Transverse colon (tissue), 4 donors: ENCODE measurements at places on chromosomes 3 and 15. TPM values are rescaled to one million over a fixed set of nuclear protein-coding genes. Genes with fewer than 3 reads are reported as not detected.

The GABRR3 gene
- not detected for total RNA-seq

The CASR gene
- total RNA-seq, result not detected

The TRAT1 gene
- 0.41 TPM for total RNA-seq

The ZNF660 gene
- total RNA-seq, result 0.55 TPM

The SYNM gene
- total RNA-seq, result 217 TPM

The ACKR2 gene
- total RNA-seq, result 9.2 TPM

The TUSC7 gene
- total RNA-seq, result not detected

The KCTD6 gene
- total RNA-seq, result 15.7 TPM

The IRAK2 gene
- total RNA-seq, result 3.1 TPM

The AQR gene
- 23.3 TPM for total RNA-seq

The NDN gene
- 66.7 TPM for total RNA-seq

- DNase-seq, result peak; percentile 10
Observed at GRCh38 chr3:143973259-143974021, 1.8 kb downstream of the DIPK2A start.

- DNase-seq, result no peak
Observed at GRCh38 chr15:39462691-39463090, 118.2 kb upstream of the THBS1 start.

DNA sequence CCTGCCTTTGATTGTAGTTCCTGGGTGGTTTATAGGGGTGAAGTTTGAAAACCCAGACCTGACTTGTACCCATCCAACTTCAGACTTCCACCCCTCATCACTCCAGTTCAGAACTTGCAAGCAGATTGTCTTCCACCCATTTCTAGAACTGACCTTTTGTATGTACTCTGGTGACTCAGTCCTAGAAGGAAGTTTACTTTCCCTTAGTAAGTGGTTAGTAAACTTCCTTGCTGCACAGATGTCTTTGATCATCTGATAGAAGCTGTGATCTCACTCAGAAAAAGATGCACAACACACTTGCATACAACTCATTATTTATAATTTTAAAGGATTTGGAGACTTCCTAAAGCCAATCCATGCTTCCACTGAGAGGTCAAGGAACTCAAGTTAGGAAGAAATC is 368.0 kb downstream of the MFSD1 start:
- no peak for DNase-seq

- no peak for DNase-seq
Observed at GRCh38 chr3:38070013-38070412, 31.0 kb downstream of the DLEC1 start.

GRCh38 chr3:11727207-11727606 is 83.5 kb upstream of the VGLL4 start:
- DNase-seq, result no peak

- DNase-seq, result peak; percentile 72
Observed at GRCh38 chr3:9878700-9879099, 1.4 kb downstream of the CIDEC start.

- DNase-seq, result peak; percentile 47
Observed at GRCh38 chr15:73983211-73983727, 8.8 kb downstream of the STOML1 start.

DNA sequence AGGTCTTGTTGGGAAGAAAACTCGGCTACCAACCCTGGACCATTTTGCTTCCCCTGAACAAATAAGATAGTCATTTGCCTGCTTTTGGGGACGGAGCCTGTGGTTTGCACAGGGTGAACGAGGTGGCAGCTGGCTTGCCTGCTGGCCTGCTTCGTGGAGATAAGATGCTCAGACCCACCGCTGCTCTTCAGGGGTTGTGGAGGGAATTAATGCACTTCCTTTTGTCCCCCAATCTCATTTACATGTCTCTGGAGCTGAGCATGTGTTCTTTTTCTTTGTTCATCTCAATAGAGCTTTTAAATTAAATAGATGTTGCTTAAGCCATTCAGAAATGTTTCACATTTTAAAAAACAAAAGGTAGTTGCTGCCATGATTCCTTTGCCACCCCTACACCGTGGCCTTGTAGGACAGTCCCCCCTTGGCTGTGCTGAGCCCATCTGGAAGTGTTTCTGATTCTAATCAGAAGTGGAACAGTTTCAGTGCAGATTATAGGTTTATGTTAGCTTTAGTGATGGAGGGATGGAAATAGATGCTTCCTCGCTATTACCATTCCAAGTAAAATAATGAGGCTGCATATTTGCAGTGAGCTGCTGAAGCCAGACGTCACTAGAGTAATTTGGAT is 25.6 kb downstream of the APBA2 start:
- no peak for DNase-seq

DNA sequence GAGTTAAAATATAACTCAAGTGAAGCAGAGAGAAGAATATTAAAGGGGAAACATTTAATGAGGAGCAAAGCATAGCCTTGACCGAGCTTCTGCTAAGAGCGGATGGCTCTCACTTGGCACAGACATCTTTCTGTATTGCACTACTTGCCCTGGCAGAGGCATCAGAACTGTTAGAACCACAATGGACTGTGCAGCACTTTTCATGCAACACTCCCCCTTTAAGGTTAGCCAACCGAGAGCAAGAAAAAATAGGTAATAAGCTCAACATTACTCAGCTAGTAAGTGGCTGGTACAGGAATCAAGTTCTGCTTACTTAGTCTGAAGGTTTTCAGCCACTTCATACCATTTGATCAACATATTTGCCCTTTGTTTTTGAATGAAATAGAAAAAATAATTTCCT is 33.7 kb downstream of the CRTC3 start:
- DNase-seq, result no peak

DNA sequence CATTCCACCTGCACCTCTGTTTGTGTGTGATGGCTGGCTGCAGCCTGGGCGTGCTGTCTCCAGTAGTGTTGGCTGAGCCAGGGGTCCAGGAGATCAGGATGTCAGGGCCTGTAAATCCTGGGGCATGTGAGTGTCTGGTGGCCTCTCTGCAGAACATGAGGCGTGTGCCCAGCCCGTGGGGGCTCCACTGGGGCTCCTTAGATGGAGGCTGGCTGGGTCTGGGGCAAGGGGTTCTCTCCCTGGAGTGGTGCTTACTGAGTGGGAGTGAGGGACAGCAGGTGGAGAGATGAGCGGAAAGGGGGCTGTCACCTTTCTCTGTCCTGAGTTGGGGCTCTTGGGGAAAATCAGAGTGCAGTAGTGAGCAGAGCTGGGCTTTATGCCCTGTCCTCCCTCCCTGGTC is 152.2 kb downstream of the CHDH start:
- DNase-seq, result no peak

- DNase-seq, result peak; percentile 82
Observed at GRCh38 chr15:56243163-56244037, at the start of gene RFX7. Gene RFX7 (minus strand): TSS chr15:56243879. CDS start chr15:56243285, 594 bp downstream.

DNA sequence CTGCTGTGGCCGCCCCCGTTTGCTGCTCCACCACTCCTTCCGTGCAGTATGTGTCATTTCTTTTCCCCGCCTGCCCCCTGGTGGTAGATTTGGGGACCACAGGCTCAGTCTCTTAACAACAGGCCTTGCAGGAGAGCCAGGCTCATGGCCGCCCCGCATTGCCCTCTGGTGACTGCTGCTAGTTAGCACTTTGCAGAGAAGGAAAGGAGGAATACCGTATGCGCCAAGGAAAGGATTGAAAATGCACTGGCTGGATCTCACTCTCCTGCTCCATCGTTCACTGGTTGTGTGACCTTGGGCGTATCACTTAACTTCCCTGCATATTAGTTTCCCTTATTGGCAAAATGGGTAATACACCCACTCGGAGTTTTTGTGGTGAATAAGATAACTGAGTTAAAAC is 39.3 kb upstream of the PXYLP1 start:
- DNase-seq, result peak; percentile 98

DNA sequence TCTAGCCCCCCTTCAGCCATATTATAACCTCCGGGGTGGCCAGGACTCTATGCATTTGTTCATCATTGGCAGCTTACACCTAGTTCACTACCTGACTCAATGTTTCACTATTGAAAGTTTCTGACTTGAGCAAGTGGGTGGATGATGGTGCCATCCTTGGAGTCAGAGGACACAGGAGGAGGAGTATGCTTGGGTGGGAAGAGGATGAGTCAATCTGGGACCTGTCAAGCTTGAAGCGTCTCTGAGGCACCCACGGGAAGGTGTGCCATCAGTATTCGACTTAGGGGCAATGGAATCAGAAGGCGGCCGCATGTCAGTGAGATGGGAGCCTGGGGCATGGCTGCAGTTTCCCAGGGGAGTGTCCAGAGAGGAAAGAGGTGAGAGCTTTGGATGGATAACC is 133.3 kb downstream of the EPHB1 start:
- no peak for DNase-seq

DNA sequence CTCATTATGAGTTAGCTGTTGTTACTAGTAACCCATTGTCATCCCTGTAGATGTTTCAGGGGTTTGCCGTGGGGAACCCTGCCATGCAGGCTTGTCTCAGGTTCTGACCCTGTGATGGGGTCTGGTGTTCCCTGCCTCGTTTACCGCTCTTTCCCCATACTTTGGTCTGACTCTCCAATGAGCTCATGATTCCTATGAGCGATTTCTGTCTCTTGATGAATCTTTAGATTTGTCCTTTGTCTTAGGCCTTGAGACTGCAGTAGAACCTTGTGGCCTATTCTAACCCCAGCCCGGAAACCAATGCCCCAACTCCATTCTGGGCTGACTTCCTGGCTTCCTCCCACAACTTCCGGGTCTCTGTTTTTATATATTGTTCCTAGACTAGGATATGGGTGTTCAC is 11.3 kb upstream of the IQGAP1 start:
- peak; percentile 42 for DNase-seq

- DNase-seq, result no peak
Observed at GRCh38 chr3:32782407-32782806, 35.4 kb upstream of the TRIM71 start.

DNA sequence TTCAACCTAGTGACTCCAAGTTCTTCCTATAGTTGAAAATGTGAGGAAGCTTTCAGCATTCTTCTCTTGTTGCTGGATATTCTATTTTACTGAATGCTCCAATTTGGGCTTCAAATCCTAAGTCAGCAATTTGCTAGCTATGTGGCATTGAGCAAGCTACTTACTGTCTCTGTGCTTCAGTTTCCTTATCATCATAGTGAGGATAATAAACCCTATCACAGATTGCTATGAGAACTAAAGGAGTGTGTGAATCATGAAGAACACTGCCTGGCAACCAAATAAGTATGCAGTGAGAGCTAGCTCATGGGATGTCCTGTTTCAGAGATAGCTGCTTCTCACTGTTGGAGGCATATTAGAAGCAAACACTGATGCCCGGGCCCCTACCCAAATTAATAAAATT is 163.8 kb upstream of the CDIN1 start:
- no peak for DNase-seq

DNA sequence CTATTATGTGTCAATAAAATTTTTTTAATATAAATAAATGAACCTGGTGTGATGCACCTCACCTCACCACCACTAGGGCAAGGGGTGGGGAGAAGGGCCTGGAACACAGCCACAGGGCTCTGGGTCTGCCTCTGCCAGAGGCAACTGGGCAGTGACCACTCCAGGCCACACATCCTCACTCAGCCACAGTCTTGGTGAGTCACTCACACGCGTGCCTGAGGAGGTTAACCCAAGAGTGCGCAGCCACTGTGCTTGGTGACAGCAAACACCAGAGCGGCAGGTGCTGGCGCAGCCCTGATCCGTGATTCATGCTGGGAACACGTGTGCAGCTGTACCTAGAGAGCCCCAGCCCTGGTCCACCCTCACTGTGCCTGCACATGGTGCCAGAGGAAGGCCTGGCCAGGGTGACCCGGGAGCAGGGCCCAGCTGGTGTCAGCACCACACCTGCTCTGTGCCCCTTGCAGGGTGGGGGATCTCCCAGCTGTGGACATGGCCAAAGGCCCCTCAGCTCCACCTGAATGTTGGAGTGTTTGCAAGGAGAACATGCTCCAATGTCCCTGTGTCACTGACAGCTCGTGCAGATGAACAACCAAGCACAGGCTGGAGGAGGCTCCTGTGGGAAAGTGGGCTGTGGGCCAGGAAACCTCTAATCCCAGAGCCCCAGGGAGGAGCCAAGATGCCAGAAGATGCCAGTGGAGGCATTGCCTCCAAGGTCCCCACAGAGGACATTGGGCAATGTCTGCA is 2.1 kb downstream of the SLC41A3 start:
- no peak for DNase-seq

GRCh38 chr3:196736670-196737374 is 2.8 kb upstream of the PAK2 start:
- DNase-seq, result no peak

DNA sequence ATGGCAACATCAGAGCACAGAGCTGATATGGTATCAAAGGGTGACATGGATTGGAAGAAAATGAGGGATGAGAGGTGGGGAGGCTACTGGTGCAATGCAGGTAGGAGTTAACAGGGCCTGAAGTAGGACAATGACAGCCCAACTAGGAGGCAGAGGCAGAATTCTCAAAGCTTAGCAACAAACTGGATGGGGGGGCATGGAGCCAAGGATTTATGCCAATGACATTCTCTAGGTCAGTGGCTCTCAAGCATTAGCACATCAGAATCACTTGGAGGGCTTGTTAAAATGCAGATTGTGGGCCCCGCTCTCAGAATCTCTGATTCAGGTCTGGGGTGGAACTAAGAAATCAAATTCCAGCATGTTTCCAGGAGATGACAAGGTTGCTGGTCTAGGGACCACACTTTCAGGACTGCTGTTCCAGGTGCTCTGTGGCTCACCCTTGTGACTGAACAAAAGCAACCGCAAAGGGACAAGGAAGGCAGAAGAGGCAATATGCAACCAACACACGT is 98.0 kb upstream of the TNIK start:
- DNase-seq, result no peak

DNA sequence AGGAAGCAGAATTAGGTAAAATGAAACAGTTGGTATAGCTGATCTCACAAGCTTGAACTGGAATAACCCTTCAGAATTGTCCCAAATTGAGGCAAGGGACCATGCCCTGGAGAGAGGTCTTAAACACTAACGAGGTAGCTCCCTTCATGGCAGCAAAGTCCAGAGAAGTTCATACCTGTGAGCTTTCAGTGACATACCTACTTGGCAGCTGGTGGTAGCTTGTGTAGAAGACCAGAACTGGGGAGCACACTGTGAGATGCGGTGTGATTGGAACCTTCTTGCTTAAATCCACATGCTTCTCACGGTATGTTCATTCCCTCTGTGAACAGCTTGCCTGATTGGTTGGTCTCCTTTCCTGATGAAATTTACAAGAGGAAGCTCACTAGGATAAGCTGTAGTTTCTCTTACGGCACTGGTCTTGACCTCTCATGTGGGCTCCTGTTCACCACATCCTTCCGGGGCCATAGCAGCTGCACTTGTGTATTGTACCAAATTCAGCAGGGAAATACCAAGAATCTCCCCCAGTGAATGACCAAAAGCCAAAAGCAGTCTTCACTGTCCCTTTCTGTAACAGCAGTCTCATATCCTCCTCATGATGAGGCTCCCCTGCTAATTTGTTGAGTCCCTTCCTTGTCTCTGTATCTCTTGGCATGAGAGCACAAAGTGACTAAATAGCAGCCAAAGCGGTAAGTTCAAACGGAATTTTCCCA is 483.7 kb upstream of the FRG2C start:
- DNase-seq, result no peak

DNA sequence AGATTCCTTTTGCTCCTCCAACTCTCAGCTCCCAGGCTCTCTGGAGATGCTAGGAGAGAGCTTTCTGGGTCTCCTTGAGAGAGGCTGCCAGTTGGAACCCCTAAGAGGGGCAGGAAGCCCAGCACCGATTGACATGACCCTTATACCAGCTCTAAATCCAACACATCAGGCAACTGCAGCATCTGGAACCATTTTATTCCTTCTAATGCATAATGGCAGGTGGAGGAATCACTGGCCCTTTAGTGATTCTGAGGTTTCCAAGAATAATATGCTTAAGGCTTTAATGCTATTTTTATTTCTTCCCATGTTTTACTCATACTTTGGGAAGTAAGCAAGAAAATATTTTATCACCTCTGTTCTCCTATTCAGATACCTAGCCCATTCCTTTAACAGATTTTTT is 60.3 kb upstream of the TEX264 start:
- DNase-seq, result no peak
